ENCODE measurements at places on chromosomes 16 and 17.

DNA sequence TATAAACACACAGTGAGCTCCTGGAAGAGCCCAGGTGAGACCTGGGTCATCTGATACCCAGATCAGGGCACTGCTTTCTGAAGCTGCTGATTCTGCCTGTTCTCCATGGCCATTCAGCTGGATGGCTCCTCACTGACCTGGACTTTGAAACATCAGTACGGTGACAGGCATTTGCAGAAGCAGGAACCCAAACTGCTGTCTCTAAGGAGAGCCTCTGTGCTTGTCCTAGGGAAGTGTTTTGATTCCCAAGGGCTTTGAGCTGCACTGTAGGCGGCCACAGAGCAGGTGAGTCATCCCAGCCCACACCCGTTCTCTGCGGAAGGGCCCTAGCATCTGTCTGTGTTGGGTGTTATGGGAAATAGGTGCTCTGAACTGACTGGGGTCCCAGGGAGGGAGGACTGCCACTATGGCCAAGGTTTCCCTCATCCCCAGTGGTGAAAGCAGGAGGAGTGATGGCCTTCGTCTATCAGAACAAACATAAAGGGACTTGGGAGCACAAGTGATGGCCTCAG is 60.7 kb upstream of the ADCY9 start:
- DNase-seq, result no peak

DNA sequence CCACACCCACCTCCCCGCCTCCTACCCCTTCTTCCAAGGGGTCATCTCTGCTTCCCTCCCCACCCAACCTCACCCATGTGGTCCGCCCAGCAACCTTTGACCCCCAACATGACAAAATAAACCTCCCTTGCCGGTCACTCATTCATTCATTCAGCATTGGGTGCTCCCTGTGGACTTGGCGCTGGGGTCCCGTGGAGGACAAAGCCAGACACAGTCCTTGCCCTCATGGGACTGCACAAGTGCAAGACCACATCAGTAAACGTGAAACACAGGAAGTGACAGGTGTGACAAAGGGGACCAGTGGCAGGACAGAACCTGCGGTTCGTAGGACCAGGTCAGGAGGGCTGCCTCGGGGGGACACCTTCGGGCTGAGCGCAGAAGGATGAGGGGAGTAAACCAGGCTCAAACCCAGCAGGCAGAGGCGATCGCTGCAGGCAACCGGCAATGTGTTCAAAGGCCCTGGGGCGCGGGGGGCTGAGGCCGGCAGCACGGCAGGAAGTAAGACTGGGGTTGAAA is 185.4 kb downstream of the SEC14L1 start:
- no peak for DNase-seq

- DNase-seq, result no peak
These were observed 5.6 kb upstream of the ANKS4B start for GRCh38 chr16:21227866-21228265.

DNA sequence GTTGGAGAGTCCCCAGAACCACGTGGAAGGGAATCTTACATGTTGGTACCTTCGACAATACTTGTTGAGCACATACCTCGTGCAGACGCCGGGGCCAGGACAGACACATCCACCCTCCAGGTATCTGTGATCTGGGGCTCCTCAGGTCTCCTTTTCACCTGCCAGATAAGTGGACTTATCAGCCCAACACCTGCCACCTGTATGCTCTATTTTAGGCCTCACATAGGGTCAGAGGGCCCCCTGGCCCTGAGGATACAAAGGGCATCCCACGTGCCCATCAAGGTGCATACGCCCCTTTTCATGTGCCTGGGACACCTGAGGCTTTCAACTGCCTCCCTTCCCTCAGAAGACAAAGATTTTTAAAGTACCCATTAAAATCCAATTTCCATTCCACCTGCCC is 212.7 kb downstream of the MRTFB start:
- DNase-seq, result no peak

GRCh38 chr16:13186813-13187212 is 285.4 kb downstream of the SHISA9 start:
- DNase-seq, result no peak
